EL (cell line): ENCODE measurements at places on chromosomes 16 and 17.

DNA sequence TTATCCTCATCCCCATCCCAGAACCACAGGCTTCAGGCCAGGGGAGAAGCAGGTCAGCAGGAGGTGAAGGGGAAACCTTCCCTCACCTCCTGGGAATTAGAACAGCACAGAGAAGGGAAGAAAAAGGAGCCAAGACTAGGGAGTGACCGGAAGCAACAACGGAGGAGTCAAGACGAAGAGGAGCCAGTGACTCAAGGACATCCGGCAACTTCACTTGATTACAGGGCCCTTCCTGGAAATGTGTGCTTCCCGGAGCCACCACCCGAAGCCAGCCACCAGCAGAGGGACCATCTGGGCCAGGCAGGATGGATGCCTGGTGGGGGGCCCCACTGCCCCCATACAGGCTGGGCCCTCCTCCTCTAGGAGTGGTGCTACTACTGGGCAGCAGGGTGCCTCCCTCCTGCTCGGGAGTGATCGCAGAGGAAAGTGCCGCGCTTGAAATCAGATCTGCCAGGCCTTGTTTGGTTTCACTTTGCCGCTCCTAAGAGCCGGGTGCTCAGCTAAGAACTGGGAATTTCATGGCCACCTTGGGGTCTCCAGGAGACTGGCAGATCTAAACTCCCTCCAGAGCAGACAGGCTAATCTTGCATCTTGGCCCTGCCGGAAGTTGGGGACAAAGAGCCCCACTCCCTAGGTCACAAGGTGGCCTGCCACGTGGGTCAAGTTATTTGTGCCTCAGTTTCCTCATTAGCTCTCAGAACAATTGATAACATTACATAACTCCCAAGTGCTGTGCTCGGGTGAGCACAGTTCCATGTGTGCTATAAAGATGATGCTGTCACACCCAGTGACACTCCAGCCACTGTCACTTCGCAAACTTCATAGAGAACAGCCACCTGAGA is 6.6 kb downstream of the CDC42EP4 start:
- peak; percentile 94 for DNase-seq

DNA sequence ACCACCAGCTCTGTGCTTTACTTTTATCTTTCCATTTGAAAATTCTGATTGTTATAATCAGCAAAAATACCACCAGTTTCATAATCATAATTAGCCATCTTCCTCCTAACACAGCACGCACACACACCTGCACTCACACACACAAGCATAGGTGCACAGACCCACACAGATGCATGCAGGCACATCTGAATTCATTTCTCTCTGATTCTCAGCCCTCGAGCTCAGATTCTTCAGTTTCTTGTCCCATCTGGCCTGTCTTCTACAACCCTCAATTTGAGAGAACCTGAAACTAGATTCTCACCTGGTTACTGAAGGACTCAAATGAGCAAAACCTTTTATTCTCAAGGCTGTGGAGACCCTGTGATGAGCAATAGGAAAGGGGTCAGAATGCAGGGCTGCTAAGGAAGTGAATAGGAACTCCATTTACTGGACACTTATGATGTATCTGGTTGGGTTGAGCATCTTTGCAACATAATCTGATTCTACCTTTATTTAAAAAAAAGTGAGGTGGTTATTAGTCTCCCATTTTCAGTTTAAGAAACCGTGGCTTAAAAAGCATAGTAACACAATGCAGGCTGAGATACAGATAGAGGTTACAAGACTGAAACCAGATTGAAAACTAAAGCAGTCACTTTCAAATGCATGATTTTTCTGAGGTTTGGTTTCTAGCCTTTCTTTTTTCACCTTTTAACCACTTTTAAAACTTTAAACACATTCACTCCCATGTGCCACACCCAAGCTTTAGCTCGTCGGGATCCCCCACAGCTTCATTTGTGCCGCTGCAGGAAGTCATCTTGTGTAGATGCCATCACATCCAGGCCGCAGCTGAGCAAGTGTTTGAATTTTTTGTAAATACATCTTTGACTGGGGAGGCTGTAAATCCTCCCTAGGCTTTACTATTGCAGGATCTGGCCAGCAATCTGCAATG is 9.4 kb downstream of the KRT33A start:
- DNase-seq, result no peak

GRCh38 chr16:50735629-50736122 is 6.2 kb upstream of the CYLD start:
- no peak for DNase-seq

DNA sequence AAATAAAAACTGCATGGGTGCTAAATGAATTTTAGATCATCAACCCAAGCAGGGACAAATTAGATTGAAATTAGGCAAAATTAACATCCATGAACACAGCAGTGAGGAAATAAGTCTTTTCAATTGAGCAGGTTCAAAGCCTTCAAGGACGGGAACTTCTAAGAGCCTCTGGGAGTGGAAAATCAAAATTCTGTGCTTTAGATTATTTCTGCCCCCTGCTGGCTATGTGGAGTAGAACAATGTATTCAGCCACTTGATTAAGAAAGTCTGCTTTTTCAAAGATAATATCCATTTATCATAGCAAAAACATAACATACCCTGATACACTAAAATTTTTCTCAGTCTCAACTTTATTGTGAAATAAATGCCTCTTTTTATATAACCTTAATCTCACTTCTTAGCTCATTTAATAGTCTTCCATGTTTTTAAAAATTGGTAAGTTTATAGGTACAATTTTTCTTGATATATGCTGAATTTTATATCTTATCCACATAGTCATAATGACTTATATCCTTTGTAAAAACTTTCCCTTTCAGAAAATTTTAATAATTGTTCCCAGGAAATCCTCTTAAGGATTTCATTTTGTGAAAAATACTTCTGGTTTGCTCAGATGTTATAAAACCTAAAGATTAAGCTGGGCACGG is 28.1 kb upstream of the NOL11 start:
- DNase-seq, result peak; percentile 59

DNA sequence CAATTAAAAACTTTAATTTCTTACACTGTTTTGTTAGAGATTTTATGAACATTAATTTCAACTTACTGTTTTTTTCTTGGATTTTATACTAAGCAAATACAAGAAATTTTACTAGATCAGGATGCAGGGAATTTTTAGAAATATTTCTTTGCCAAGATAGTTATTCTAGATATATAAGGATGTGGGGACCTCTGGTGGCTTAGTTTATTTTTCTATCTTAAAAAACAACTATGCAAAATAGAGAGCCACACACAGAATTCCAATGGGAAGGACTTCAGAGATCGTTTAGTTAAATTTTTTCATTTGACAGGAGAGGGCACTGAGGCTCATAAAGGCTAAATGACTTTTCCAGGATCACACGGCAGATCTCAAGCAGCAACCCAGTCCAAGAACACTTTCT is 23.0 kb upstream of the CAPNS2 start:
- peak; percentile 42 for DNase-seq

DNA sequence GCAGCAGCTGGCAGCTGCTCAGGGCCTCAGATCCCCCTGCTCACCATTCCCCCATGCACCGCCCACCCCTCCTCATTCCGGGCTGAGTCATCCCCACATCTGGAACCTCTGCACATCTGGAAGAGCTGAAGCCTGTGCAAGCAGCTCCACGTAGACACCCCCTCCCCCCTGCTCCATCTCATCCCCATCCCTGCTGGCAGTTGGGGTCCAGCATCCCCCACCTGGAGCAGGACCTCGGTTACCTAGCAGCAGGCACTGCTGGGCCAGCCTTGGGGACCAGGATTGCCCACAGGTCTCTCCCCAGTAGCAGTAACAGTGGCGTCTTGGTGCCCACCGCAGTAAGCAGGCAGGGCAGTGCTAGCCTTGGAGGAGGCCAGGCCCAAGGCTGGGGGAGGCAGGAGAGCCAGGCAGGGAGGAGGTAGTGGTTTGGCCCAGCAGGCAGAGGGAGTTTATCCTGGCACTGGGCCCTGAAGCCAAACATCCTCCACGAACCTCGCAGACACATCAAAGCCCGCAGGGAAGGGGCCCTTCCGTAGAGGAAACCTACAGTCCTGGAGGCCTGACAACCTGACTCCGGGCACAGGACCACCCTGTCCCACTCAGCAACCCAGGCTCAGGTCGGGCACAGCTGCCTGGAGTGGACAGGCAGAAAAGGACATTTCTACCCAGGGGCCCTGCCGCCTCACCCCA is 7.7 kb upstream of the TMEM92 start:
- peak; percentile 88 for DNase-seq

DNA sequence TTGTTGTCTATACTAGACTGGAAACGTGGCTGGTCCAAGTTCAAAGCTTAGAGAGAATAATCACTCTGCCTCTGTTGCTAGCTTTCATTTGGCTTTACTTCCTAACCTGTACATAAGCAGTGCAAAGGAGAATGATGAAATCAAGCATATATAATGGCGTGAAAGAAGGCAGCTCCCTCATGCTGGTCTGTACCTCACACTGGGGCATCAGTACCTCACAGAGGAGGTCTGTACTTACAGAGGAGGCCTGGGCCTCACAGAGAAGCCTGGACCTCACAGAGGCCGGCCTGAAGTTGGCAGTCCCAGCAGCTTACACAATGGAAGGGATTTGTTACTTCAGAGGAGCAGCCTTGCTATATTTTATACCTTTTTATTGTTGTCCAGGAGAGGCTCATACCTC is 53.3 kb upstream of the MSI2 start:
- no peak for DNase-seq

GRCh38 chr16:30355144-30355953 is at the start of gene CD2BP2:
Gene CD2BP2 (minus strand): TSS chr16:30355308. CDS start chr16:30354681, 627 bp downstream.
- DNase-seq, result peak; percentile 100

- no peak for DNase-seq
Observed at GRCh38 chr16:84665843-84666242, 17.5 kb downstream of the KLHL36 start.

DNA sequence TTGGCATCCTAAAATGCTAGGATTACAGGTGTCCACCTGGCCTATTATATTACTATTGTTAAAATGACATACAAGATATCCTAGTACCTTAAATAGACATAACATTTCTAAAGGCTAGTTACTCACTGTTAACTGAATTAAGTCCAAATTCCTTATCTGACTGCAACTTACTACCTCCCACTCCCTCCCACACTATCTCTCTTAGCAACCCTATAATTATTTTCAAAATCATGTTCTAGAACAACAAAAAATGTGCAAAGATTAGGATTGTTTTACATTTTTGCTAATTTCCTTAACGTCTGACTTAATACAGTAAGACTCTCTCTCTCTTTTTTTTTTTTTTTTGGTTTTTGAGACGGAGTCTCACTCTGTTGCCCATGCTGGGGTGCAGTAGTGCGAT is 2.2 kb upstream of the ATF7IP2 start:
- DNase-seq, result no peak

DNA sequence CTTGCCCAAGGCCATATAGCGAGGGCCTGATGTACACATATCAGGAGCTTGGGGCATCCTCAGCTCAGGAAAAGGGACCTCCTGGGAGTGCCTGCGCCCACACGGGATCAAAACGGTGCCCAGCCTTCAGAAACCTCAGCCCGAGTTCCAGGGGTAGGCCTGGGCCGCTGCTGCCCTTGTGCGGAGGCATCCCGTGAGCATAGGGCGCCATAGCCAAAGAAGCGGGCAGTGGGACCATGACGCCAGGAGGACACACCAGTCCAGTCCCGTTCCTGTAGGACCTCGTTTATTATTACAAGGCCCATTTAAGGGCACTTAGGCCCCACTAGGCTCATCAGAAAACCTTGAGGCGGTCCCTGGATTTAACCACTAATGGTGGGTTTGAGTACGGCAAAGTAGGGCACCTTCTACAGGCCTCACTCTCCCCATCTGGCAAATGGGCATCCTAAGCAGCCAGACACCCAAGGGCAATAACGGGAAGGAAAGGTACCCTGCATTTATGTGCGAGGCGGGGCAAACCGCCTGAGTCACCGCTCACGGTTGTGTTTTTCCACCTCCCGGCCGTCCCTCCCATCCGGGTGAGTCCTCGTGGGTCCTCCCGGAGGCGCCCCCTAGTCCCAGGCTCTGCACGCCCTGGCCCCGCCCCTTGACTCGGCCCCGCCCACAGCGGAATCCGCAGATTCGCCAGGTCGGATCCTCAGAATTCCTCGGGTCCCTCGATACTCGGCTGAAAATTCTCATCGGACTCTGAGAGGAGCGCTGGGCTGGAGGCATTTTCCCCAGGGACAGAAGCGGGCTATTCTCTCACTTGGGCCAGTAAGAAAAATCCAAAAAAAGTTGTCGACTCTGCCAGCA is 726 bp upstream of the SETD1A start:
- peak; percentile 87 for DNase-seq

- DNase-seq, result no peak
Observed at GRCh38 chr17:14211246-14211645, 25.4 kb downstream of the CDRT15 start.

DNA sequence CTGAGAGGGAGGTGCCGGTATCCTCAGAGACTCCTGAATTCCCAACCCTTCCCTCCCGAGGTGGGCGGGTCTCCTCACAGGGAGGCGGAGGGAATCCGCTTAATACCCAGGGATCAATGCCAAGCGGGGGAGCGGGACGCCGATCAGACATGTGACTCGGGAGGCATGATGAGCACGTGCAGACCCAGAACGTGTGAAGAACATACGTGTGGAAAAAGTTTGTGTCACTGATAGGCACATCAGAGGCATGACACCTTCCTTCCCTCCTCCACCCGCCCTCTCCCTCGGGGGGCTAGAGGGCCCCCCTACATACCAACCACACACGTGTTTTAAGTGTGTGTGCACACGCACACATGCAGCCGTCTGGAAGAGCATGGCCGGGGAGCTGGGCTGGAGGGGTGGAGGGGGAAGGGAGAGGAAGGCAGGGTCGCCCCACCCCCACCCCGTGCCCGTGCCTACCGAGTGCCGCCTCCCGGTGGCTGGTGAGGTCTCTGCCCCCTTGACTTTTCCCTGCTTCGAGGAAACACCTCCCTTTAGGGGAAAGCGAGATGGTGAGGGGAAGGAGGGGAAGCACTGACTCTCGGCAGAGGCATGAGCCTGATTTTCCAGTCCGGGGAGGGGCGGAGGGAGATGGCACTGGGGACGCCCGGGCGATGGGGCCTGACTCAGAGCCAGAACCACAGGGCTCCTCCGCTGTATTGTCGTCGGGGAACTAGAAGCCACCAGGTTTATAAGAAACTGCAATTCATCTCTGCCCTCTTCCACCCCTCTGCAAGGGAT is 12.1 kb upstream of the TBX21 start:
- DNase-seq, result peak; percentile 48

- DNase-seq, result no peak
Observed at GRCh38 chr16:69241926-69242325, 55.0 kb downstream of the SNTB2 start.

- no peak for DNase-seq
Observed at GRCh38 chr16:87374313-87374712, 9.3 kb downstream of the FBXO31 start.

- DNase-seq, result no peak
Observed at GRCh38 chr17:9956474-9957131, 51.5 kb upstream of the RCVRN start.

GRCh38 chr16:20879175-20880040 is 20.8 kb downstream of the DCUN1D3 start:
- DNase-seq, result peak; percentile 62
